Type B pancreatic cell (in vitro differentiated cells): ENCODE measurements at places on chromosomes 16 and 17. TPM values are rescaled to one million over a fixed set of nuclear protein-coding genes. Genes with fewer than 3 reads are reported as not detected.

DNA sequence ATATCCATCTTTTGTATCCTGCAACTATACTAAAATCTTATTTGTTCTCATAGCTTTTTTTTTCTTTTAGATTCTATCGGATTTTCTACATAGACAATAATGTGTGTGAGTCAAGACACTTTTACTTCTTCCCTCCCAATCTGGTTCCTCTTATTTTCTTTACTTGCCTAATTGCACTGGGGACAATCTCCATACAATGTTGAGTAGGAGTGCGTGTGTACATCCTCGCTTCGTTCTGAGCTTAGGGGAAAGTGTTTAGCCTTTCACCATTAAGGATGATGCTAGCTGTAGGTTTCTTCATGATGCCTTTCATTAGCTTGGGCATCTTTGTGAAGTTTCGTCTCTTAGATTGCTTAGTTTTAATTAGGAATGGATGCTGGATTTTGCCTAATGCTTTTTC, 2.9 kb downstream of the SPATA32 start:
- peaks cover 3% of the 10 kb centered on the region for H3K27me3 ChIP-seq
- H3K36me3 ChIP-seq, result peaks cover 4% of the 10 kb centered on the region
- H3K4me1 ChIP-seq, result peaks cover 21% of the 10 kb centered on the region
- no peak overlapping the region for H3K27ac ChIP-seq
- DNase-seq, result no peak

Gene ERCC4
- total RNA-seq, result 10.6 and 17.9 TPM in 2 replicates

DNA sequence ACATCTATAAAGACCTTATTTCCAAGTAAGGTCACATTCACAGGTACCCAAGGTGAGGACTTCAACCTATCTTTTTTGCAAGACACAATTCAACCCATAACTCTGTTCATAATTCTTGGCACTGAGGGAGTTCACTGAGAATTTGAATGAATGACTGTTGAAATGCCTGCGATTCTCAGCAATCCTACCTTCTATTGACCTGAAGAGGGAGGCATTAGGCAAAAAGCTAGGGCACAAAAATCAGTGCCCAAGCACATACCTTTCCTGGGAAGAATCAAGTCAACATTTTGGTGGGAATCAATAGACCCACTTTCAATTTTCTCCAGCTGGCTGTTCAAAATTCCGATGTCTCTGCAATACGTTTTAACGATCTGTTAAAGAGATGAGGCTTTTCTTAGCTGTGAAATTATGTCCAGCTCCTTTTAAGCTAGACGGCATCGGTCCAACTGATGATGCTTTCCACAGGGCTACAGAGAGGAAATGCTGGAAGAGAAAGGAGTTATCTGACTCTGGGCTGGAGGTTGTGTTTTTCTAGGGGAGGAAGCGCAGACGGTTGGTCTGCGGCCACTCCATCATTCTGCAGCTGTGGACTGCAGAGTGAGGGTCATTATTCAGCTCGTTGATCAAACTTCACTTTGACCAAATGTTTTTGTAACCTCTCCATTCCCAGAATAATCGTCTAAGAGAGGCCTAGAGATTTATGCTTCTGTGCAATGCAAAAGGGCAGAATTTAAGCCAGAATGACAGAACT, 25.2 kb downstream of the BCO1 start:
- no peak overlapping the region for H3K4me3 ChIP-seq
- peaks cover 3% of the 10 kb centered on the region for H3K36me3 ChIP-seq
- peaks cover 7% of the 10 kb centered on the region for H3K4me1 ChIP-seq
- no peak for DNase-seq

GRCh38 chr17:2282297-2282873, 21.2 kb downstream of the SMG6 start:
- DNase-seq, result no peak
- peaks cover 13% of the 10 kb centered on the region for H3K36me3 ChIP-seq
- no peaks in the 10 kb centered on the region for H3K4me1 ChIP-seq
- H3K4me3 ChIP-seq, result no peak overlapping the region
- no peaks in the 10 kb centered on the region for H3K27me3 ChIP-seq

DNA sequence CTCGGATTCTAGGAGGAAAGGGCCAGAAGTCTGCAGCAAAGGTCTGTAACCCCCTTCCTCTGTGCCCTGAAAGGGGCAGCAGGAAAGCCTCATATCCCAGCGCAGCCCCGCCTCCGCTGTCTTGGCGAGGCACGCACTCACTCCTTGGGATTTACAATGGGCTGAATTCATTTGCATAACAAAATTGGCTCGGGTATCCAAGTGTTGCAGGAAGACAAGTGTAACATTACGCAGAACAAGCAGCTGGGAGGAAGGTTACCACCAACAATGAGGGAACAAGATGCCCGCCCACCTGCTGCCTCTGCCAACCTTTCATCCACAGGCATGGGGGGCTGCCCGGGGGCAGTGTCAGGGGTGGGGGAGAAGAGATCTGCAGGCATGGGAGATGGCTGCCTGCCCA, 130.4 kb downstream of the MRM1 start:
- peaks cover 71% of the 10 kb centered on the region for H3K27me3 ChIP-seq
- H3K27ac ChIP-seq, result no peak overlapping the region
- no peak overlapping the region for H3K4me3 ChIP-seq
- H3K36me3 ChIP-seq, result no peaks in the 10 kb centered on the region

DNA sequence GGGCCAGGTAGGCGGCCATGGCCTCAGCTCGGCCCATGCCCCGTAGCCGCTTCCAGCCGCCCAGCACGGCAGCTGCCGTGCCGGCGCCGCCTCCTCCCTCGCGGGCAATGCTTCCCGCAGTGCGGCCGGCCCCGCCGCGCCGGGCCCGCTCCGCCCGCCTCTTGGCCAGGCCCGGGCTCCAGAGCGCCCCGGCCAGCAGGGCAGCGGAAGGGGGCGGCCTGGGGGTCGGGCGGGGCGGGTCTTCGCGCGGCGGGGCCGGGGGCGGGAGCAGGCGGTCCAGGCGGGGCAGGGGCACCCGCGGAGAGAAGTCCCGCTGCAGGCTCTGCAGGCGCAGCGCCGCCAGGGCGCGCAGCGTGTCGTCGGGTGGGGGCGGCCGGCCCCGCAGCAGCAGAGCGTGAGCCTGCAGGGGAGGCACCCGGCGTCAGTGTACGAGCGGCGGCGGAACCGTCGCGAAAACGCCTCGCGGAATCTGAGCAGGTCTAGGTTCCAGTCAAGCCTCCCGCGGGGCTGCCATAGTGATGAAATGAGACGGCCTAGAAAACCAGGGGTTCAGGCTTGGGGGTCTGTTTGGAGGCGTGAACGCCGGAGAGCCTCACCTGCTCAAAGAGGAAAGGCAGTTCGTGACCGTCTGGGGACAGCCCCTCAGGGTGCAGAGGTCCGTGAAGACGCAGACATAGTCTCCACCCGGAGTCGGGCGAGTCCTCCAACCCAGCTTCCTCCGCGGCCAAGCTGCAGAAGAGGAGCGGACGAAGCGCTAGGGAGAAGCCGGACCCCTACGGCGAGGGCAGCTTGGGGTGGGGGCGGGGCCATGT, 6.6 kb downstream of the PLEKHH3 start:
- peaks cover 20% of the 10 kb centered on the region for H3K36me3 ChIP-seq
- H3K4me3 ChIP-seq, result no peak overlapping the region
- H3K4me1 ChIP-seq, result peaks cover 25% of the 10 kb centered on the region
- no peak overlapping the region for H3K27ac ChIP-seq
- H3K27me3 ChIP-seq, result peaks cover 3% of the 10 kb centered on the region
- DNase-seq, result no peak

Gene HERPUD1
- 98.8 and 155 TPM in 2 replicates for total RNA-seq

Gene OTOA
- total RNA-seq, result 0.17 TPM in 1 of 2 replicates, not detected in the other

Gene KIF2B
- total RNA-seq, result not detected in 2 replicates

Gene NPW
- total RNA-seq, result 3.9 and 4.7 TPM in 2 replicates

GRCh38 chr16:63702981-63703590, 1418.8 kb downstream of the CDH11 start:
- H3K4me1 ChIP-seq, result peaks cover 8% of the 10 kb centered on the region
- H3K27me3 ChIP-seq, result no peaks in the 10 kb centered on the region
- DNase-seq, result no peak
- peak overlapping the region; percentile 68 for H3K27ac ChIP-seq
- H3K4me3 ChIP-seq, result peak overlapping the region; percentile 66

DNA sequence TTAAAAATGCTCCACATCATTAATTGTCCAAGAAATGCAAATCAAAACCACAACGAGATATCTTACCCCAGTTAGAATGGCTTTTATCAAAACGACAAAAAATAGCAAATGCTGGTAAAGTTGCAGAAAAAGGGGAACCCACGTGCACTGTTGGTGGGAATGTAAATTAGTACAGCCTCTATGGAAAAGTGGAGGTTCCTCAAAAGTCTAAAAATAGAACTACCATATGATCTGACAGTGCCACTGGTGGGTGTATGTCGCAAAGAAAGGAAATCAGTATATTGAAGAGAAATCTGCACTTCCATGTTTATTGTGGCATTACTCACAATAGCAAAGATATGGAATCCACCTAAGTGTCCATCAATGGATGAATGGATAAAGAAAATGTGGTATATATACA, 38.2 kb upstream of the ZFHX3 start:
- no peaks in the 10 kb centered on the region for H3K36me3 ChIP-seq
- no peaks in the 10 kb centered on the region for H3K27me3 ChIP-seq
- DNase-seq, result no peak
- H3K4me1 ChIP-seq, result no peaks in the 10 kb centered on the region
- no peak overlapping the region for H3K27ac ChIP-seq
- no peak overlapping the region for H3K4me3 ChIP-seq

DNA sequence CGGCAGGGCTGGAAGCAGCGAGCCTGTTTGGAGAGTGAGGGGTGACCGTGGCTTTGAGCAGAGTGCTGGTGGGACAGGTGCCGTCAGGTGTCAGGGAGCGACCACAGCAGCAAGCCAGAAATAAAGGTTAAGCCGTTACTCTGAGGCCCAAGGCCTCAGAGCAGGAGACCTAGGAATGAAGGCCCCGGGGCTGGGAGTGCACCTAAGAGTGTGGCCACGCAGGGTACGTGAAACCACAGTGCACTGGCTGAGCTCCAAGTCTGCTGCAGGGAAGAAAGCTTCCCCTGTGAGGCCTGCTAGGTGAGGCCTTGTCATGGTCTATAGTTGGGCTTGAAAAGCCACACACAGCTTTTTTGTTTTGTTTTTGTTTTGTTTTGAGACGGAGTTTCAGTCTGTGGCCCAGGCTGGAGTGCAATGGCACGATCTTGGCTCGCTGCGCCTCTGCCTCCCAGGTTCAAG, 8.7 kb downstream of the CLUAP1 start:
- no peaks in the 10 kb centered on the region for H3K4me1 ChIP-seq
- H3K27me3 ChIP-seq, result no peaks in the 10 kb centered on the region
- peaks cover 32% of the 10 kb centered on the region for H3K36me3 ChIP-seq
- DNase-seq, result no peak
- H3K27ac ChIP-seq, result no peak overlapping the region
- H3K4me3 ChIP-seq, result no peak overlapping the region

Gene KCNH6
- total RNA-seq, result 4.4 and 9.0 TPM in 2 replicates

Gene KRTAP4-4
- not detected in 2 replicates for total RNA-seq

Gene ZNF423
- 6.1 and 72.6 TPM in 2 replicates for total RNA-seq

GRCh38 chr17:22694362-22695227, 1002.3 kb downstream of the KCNJ18 start:
- H3K27me3 ChIP-seq, result no peaks in the 10 kb centered on the region
- H3K36me3 ChIP-seq, result no peaks in the 10 kb centered on the region
- no peak for DNase-seq
- no peak overlapping the region for H3K27ac ChIP-seq

GRCh38 chr17:42518046-42518754, 17.8 kb upstream of the NAGLU start:
- peaks cover 52% of the 10 kb centered on the region for H3K4me1 ChIP-seq
- H3K4me3 ChIP-seq, result peak overlapping the region; percentile 64
- no peak for DNase-seq
- peak overlapping the region; percentile 84 for H3K27ac ChIP-seq

Gene CLDN6
- total RNA-seq, result 98.9 and 243 TPM in 2 replicates

GRCh38 chr17:8896087-8896486, 28.6 kb upstream of the PIK3R6 start:
- no peak for DNase-seq
- H3K4me3 ChIP-seq, result no peak overlapping the region
- H3K27me3 ChIP-seq, result peaks cover 40% of the 10 kb centered on the region
- no peaks in the 10 kb centered on the region for H3K36me3 ChIP-seq

Gene HS3ST2
- 0.12 and 0.51 TPM in 2 replicates for total RNA-seq

Gene C17orf50
- total RNA-seq, result not detected in 2 replicates

Gene HOXB4
- total RNA-seq, result 14.8 and 27.0 TPM in 2 replicates

Gene ATXN1L
- total RNA-seq, result 27.8 and 29.0 TPM in 2 replicates

GRCh38 chr16:84058664-84059063, 16.1 kb upstream of the SLC38A8 start:
- peaks cover 21% of the 10 kb centered on the region for H3K36me3 ChIP-seq
- H3K27ac ChIP-seq, result no peak overlapping the region
- peaks cover 5% of the 10 kb centered on the region for H3K4me1 ChIP-seq

- H3K27ac ChIP-seq, result no peak overlapping the region
- no peaks in the 10 kb centered on the region for H3K4me1 ChIP-seq
- no peak overlapping the region for H3K4me3 ChIP-seq
- no peaks in the 10 kb centered on the region for H3K27me3 ChIP-seq
- no peak for DNase-seq
Measured at GRCh38 chr16:19939553-19939952, 54.9 kb upstream of the GPRC5B start.

- peak overlapping the region; percentile 33 for H3K4me3 ChIP-seq
- peak overlapping the region; percentile 81 for H3K27ac ChIP-seq
- no peak for DNase-seq
- peaks cover 29% of the 10 kb centered on the region for H3K4me1 ChIP-seq
- H3K36me3 ChIP-seq, result no peaks in the 10 kb centered on the region
Measured at GRCh38 chr17:76659928-76660655, 16.5 kb upstream of the ST6GALNAC1 start.
